ENCODE measurements at places on chromosomes 7 and 10.

DNA sequence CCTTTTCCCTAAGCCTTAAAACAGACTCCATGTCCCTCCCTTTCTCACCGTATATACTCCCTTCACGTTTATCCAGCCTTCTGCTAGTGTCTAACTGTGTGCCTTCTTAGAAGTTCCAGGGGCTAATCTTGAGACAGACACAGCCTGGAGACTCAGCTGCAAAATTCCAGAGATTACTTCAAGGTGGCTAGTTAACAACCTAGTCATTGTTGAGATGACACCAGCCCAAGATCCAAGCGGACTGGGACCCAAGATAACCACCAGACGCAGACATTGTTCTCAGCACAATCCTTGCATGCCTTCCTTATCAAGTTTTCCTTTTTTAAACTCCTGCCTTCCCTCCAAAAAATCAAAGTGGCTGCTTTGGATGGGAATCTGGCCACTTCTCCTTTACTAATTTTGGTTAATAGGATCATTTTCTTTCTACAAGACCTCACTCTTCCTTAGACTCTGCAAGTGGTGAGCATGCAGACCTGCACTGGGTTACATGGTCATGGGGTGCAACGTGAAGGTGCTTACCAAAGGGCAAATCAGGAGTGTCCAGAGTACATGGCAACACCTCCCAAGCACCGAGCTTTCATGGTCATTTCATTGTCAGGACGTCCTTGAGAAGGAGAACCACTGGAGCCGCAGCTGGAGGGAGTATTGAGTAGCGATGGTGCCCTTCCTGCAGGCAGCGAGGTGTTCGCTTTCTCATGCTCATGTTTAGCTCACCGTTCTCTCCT, 69.7 kb downstream of the ANLN start:
- no peak for DNase-seq

GRCh38 chr10:80429521-80429973, 21.2 kb downstream of the PRXL2A start:
- DNase-seq: no peak

DNA sequence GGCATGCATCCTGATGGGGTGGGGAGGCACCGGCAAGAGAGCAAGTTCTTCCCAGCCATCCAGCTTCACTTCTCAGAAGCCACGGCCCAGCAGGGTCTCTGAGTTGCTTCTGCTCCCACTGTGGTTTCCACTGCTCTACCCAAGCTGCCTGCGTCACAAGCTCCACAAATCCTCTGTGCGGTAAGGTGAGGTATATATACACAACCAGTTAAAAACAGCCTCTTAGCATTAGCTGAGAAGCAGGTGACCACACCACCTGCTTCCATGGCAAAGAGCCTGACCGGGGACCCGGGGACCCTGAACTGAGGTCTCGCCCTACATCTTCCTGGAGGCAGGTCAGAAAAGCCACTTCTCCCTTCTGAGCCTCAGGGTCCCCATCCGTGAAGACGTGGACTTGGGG, 46.9 kb upstream of the NPFFR1 start:
- DNase-seq: no peak

GRCh38 chr7:45638916-45639315, 64.7 kb downstream of the ADCY1 start:
- DNase-seq: no peak

GRCh38 chr7:46839651-46840050, 742.3 kb downstream of the TNS3 start:
- DNase-seq: no peak

DNA sequence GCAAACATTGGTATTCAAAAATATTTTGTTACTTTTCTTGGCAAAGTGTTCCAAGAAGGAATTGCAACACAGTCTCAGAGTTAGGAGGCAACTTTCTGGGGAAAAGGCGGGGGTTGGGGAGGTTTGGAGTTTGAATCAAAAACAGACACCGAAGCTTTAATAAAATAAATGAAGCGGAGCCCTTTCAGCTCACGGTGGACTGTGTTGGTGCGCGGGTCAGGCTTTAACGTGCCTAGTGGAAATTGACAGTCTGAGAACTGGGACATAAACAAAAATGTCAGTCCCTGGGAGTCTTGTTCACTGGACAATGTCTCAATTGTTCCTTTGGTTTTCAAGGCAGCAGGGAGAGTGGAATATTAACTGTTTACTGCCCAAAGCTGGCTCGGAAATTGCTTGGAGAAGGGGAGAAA, 109.3 kb downstream of the TCF7L2 start:
- DNase-seq: no peak

- DNase-seq: no peak
Observed at GRCh38 chr7:29282819-29283414, 88.3 kb downstream of the CHN2 start.

- peak; percentile 45 for DNase-seq
Observed at GRCh38 chr7:134992626-134993179, 6.4 kb downstream of the AGBL3 start.

DNA sequence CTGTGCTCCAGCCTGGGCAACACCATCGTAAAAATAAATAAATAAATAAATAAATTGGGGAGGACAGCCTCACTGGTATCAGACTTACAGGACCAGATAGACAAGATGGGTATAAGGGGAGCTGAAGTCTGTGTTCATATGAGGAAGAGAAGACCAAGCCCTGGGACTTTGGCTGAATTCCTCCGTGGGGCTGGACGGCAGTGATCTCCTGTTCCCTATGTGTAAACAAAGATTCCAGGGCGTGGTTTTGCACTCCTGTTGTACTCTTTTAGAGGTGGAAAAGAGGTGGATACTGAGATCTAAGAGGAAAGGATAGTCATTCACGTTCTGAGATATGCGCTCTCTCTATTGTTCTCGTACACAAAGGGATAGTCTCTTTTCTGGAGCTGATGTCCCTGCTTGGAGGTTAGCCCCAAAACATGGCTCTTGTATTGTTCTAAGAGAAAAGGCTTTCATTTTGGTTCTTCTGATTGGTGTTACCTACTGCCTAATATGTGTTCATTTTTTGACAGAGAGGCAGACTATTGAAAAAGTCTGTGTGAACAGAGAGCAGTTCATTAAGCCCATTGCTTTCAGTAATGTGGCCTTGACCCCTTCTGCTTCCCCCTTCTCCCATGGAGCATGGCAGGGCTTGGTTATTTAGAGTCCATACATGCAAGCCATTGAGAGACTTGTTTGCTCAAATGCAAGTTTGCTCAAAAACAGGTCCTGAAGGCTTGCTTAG, 12.3 kb downstream of the KCTD7 start:
- DNase-seq: no peak

DNA sequence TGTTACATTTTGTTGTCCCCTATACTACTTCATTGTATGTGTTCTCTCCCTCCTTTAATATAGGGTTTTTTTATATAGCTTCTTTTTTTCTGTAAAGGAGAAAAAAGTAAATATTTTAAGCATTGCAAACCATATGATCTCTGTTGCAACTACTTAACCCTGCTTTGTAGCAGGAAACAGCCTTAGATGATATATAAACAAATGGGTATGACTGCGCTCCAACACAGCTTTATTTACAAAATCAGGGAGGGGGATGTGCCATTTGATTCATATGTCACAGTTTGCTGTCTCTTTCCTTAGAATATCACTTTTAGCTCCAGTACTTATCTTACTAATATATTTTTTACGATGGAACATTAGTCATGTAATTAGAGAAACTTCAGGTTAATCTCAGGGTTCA, 155.2 kb upstream of the GNAI1 start:
- no peak for DNase-seq

DNA sequence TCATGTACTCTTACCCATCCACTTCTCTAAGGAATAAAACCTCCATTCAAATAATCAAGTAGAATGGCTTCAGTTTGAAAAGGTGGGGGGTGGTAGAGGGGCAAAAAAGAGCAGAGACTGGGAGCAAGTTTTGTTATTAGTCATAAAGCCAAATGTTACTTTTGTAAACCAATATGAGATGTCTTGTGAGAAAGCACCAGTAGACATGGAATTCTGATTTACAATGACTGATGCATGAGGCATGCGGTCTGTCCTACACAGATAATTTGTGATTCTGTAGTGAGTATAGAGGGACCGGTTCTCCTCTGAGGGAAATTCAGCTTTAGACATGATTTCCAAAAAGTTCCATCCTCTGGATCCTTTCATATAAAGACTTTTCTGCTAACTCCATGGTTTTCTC, 12.9 kb upstream of the ABCA13 start:
- DNase-seq: no peak

GRCh38 chr7:123570390-123571182, 13.0 kb upstream of the NDUFA5 start:
- DNase-seq: no peak

GRCh38 chr7:106421181-106421762, 136.5 kb upstream of the NAMPT start:
- DNase-seq: peak; percentile 3

GRCh38 chr10:19833170-19833824, 17.1 kb downstream of the PLXDC2 start:
- no peak for DNase-seq

DNA sequence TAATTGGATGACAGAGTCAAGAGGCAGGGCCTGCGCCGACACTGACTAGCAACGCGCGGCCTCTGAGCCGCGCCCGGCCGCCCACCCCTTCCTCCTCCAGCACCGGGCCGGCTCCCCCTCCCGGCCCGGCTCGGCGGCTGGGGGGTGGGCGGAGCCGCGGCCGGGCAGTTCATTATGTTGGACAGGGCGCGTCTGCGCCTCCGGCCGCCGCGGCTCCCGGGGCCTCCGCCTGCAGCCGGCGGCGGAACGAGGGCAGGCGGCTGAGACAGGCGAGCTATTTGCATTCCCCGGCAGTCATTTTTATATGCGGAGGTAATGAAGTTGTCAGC, 106.7 kb downstream of the SNX10 start:
- DNase-seq: no peak

DNA sequence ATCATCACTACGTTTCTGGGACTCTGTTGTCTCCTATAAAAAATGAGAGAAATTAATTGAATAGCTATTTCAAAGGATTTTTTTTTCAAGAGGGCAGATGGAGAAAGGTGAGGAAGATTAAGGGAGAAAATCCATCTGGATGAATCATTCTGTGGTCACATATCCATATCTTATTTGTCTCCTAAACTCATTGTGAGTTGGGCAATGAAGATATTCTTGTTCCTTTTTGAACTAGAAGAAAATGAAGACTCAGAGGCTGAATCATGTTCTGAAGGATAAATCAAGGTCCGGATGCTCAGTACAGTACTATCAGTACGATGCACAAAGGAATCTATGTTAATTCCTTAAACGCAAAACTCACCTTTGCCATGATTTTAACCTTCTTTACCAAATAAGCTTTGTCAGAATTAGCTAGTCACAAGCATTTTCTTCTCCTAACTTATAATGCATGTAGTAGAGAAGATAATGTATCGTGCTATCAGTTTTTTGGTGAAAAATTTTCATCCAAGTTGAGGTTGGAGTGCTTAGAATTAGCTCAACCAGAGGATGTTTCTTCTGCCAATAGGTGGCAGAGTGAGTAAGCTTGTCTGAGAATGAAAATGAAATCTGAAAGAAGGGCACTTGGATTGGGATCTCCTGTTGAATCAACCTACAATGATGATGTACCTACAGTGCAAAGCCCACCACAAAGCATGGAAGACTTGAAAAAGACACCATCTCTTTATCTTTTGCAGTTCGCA, 446.9 kb downstream of the KIF20B start:
- no peak for DNase-seq

DNA sequence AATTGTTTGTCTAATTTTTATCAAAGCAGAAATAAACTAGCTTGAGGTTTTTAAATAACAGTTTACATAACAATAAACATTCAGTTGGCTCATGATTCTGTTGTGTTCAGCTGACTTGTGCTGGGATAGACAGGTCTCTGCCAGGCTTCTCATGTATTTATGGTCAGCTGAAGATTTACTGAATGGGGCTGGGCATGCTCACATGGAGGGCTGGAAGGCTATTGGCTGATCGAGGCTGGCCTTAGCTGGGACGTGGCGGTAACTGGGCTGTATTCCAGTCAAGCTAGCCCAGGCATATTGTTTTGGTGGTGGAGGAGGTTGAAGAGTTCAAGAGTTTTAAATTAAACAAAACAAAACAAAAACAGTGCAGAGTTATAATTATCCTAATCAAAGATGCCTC, 251.0 kb upstream of the MTPN start:
- no peak for DNase-seq

DNA sequence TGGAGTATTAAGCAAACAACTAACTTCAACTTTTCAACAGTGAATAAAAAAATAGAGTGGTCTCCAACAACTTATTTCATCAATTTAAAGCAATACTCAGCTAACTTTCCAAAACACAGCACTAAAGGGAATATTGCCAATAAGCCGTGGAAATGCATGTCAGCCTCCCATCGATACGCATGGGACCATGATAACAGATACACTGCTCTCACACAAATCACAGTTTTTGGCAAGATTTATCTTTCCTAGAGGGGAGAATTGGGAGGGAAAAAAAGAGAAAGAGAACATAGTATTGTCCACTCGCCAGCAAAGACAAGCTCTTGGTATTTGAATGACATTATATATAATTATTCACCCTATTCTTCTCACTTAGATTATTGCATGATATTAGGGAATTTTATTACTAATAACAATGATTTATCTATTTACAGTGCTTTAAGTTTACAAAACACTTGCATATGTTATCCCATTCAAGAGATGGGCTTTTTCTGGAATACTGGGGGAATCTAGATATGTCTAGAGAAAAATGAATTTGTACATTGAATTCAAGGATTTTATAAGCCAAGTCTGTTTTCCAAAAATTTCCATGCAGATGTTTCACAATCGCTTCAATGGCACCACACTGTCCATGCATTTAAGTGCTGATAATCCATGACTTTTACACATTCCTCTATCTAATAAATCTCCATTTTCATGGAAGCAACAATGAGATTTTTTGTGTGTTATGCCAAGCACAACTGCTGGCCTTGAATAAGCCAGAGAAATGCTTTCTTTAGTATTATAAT, 194.0 kb upstream of the MGMT start:
- no peak for DNase-seq

- DNase-seq: no peak
Observed at GRCh38 chr10:33122014-33122809, 164.2 kb upstream of the ITGB1 start.

DNA sequence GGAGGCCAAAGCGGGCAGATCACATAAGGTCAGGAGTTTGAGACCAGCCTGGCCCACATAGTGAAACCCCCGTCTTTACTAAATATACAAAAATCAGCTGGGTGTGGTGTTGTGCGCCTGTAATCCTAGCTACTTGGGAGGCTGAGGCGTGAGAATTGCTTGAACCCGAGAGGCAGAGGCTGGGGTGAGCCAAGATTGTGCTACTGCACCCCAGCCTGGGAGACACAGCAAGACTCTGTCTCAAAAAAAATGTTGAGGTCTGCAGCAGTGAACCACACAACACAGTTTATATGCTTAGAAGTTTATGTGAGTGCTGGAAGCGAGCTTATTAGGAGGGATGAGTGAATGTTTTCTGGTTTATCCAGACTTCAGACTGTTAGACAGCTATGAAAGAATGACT, 10.4 kb downstream of the LHPP start:
- DNase-seq: no peak

DNA sequence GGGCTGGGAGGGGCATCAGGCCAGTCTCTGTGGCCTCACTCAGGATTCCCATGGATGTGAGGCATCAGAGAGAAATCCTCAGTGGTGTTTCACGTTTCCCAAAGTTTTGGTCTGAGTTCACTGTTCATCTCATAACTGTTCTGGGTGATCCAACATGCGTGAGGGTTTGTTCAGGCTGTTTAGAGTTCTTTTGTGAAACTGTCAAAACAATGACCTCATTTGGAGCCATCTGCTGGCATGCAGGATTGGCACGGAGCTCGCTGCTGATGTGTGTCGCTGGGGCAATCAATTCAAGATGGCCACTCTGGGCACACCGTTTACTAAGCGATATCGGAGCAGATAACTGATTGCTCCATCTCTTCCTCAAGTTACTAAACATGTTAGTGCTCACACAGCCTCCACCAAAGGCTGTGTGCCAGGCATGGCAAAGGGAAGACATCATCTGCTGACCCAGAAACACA, 365.6 kb downstream of the WDR11 start:
- no peak for DNase-seq

GRCh38 chr10:1270906-1271305, 214.7 kb downstream of the WDR37 start:
- no peak for DNase-seq
